HFFc6 (cell line): ENCODE measurements at places on chromosomes 5 and 9.
A peak's percentile ranks its signal among the peaks of the same experiment; 100 is the strongest.

- DNase-seq, result no peak
Measured at GRCh38 chr9:90457386-90458190, 185.0 kb downstream of the DIRAS2 start.

GRCh38 chr9:27073841-27074728, 34.9 kb upstream of the TEK start:
- no peak for DNase-seq

DNA sequence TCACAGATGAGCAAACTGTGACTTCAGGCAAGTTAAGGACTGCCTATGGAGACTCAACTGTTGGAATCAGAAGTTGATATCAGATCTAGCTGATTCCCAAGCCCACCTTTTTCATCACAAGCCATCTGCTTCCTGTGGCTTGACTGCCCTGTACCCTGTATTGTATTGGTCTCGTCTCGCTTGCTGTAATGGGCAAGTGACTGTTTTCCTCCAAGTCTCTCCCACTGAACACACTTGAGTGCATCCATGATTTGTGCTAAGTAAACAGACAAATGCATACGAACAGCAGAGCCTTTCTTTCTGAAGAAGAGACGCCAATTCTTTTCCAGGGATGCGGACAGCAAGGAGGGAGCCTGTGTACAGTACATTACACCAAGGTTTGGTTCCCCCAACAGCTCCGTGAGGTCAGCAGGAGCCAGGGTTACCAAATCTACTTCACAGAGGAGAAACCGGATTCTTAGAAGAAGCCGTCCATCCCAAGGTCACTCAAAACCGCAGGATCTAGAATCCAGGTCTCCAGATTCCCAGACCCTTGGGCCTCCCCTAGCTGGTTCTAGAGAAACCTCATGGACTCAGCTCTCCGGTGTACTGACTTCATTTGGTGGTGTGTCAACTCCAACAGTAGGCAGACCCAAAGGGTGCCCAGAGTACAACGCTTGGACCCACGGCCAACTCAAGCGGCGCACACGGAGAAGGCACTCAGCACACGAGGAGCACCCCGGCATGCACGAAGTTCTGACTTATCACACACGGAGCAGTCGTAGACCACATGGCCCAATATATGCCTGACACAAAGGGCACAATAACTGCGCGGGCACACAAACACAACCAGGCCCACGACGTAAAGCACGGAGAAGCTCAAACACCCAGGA, 1.1 kb downstream of the BAG1 start:
- DNase-seq, result peak; percentile 17

- DNase-seq, result no peak
Measured at GRCh38 chr5:24331531-24331930, 313.2 kb downstream of the CDH10 start.

DNA sequence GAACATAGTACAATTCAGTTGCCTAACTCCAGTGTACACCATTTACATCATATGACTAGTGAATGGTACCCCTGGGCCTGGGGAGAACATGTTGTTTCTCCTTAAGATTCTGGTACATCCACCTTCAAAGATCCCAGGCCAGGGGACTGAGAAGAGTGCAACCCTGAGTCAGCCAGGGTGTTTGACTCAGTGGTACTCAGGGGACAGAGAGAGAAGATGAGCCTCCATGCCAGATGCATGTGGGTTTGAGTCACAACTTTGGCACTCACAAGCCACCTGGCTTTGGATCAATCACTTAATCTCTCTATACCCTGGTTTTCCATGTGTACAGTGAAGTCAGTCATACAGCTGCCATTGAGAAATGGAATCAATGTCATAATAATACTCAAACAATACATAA, 53.7 kb downstream of the MAP1B start:
- DNase-seq, result no peak

GRCh38 chr5:72436796-72437471, 70.3 kb downstream of the ZNF366 start:
- peak; percentile 25 for DNase-seq

- peak; percentile 4 for DNase-seq
Measured at GRCh38 chr5:79301046-79301712, 65.2 kb downstream of the JMY start.

DNA sequence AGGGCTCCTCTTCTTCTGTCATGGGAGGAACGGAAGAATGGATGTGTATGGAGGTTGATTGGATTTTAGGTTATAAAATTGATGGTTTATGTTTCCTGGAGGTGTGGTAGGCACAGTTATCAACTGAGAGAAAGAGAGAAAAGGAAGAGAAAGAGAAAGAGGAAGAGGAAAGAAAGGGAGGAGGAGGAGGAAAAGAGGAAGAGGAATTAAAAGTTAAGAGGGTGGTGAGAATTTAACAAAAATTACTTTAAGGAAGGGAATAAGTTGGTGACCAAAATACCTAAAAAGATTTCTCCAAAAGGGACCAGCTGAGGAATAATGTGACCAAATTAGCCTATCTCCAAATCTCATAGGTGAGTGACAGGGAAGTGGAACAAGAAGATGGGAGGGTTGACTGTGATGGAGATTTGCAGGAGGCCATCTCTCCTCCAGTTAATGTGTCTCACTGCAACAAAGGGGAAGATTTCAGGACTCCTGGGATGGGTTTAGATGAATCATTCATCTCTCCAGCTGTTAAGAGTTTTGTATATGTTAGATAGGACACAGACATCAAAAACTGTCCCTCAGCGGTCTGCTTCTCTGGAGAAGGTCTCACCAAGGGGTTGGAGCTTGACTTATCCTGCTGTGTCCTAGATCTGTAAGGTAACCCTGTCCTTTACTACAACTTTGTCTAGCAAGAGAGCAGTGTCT, 76.0 kb upstream of the TMC1 start:
- DNase-seq, result no peak

- DNase-seq, result peak; percentile 81
Measured at GRCh38 chr5:172111852-172112225, 76.2 kb downstream of the STK10 start.

GRCh38 chr9:38229104-38229500, 160.1 kb upstream of the SHB start:
- DNase-seq, result no peak

DNA sequence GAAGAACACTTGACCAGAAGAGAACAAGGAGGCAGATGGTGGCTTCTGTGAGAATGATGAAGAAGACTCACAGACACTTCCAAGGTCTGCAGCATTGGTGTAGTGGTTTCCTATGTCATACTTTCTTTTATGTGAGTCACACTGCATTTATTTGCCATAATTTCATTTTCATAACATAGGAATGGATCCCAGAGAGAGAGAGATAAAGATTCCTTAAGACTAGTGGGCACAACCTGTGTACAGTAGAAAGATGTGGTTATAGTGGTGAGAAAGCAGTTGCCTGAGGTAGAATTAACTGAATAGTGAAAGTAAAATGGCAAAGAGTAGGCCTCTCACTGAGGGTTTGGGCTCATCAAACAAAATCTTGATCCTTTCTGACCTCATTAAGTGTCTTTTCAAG, 7.6 kb upstream of the CCDC152 start:
- DNase-seq, result no peak

GRCh38 chr5:179869101-179869500, 10.5 kb upstream of the MRNIP start:
- no peak for DNase-seq

DNA sequence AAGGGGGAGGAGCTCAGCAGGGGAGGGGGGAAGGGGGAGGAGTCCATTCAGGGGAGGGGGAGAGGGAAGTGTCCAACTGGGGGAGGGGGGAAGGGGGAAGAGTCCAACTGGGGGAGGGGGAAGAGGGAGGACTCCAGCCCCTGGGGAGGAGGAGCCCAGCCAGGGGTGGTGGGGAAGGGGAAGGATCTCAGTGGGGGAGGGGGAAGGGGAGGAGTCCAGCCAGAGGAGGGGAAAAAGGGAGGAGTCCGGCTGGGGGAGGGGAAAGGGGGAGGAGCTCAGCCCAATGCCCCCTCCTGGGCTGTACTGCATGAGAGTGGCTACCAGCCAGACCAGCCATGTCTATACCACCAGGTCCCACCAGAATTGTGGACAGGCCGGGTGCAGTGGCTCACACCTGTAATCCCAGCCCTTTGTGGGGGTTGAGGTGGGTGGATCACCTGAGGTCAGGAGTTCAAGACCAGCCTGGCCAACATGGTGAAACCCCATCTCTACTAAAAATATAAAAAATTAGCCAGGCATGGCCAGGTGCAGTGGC, 30.6 kb upstream of the ADAMTS2 start:
- no peak for DNase-seq

DNA sequence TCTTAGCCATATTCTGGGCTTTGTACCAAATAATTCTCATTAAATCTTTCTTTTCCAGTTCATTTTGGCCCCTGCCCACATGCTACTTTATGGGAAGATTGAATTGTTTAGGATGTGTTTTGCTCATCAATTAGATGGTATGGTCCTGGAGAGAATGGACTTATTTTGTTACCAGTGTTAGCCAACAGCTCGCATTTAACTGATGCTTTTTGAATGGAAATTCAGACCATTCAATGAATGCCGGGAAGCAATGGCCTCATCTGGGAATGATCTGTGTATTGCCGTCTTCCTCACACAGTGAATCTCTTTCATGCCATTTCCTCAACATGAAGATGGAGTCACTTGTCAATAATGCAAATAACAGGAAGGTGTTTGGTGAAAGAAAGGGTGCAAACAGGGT, 370.6 kb upstream of the PIK3R1 start:
- no peak for DNase-seq

GRCh38 chr5:76548525-76549229, 74.5 kb downstream of the F2RL2 start:
- DNase-seq, result no peak

GRCh38 chr5:140148508-140148907, 22.8 kb downstream of the IGIP start:
- DNase-seq, result peak; percentile 9

- no peak for DNase-seq
Measured at GRCh38 chr5:60887746-60888145, 43.7 kb upstream of the ELOVL7 start.

GRCh38 chr9:4290427-4290837, 9.4 kb downstream of the GLIS3 start:
- no peak for DNase-seq

DNA sequence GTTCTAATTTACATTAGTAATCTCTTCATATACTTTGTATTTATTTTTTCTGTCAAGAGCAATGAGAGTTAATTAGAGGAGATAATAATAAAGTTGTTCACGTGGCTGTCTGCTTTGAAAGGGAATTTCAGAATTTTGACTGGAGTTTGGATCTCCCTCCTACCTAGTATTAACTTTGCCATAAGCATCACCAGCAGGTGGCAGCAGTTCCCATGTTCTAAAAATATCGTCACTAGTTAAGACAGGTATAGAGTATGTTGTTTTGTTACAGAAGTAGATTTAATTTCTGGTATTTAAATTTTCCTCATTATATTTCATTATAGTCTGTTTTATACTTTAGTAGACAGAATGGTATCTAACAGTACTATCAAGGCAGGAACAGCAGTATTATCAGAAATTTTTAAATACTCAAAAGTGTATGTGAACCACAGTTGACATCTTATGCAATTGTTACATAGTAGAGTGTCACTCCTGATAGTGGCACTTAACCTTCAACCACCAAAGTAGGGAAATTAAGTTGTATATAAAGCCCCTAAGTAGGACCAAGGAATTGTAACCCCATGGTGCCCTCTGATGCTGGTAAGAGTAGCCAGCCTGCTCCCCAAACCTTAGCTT, 20.4 kb downstream of the GNPDA1 start:
- DNase-seq, result peak; percentile 58

GRCh38 chr5:113093558-113093957, 117.0 kb downstream of the DCP2 start:
- DNase-seq, result no peak
